BE2C (cell line): ENCODE measurements at places on chromosomes 2 and 18.
A peak's percentile ranks its signal among the peaks of the same experiment; 100 is the strongest.

- DNase-seq, result no peak
These were observed 1114.5 kb downstream of the DSC3 start for GRCh38 chr18:29928081-29928480.

GRCh38 chr2:219122202-219122980 lies 38.2 kb downstream of the NHEJ1 start:
- no peak for DNase-seq

- no peak for DNase-seq
These were observed 288.0 kb upstream of the REV1 start for GRCh38 chr2:99777656-99778290.

DNA sequence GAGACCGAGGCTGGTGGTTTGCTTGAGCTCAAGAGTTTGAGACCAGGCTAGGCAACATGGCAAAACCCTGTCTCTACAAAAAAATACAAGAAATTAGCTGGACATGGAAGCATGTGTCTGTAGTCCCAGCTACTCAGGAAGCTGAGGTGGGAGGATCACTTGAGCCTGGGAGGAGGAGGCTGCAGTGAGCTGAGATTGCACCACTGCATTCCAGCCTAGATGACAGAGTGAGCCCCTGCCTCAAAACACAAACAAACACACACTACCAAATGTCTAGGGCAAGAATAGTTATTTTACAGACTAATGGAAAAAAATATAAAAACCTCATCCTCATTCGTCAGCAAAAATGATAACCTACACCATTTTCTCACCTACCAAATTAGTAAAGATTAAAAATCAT lies 15.3 kb downstream of the BUB1 start:
- DNase-seq, result no peak

DNA sequence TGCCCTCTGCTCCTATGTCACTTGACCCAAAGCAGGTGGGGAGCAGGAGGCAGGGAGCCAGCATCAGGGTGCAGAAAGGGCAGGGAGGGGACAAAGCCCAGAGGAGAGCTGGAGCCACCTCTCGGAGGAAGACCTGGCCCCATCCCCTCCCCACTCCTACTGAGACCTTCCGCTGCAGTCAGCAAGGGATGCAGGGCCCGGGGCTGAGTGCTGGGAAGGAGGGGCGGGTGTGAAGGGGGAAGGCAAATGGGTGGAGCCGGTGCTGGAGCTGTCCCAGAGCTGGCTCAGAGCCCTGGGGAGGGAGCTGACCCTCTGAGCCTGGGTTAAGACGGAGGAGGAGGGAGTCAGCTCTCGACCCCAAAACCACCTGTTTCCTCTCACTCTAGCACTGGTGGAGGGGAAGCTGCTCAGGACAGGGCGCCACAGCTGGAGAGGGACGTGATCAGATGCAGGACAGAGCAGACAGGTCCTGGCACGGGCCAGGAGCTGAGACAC lies 33.8 kb downstream of the HS1BP3 start:
- DNase-seq, result peak; percentile 63

DNA sequence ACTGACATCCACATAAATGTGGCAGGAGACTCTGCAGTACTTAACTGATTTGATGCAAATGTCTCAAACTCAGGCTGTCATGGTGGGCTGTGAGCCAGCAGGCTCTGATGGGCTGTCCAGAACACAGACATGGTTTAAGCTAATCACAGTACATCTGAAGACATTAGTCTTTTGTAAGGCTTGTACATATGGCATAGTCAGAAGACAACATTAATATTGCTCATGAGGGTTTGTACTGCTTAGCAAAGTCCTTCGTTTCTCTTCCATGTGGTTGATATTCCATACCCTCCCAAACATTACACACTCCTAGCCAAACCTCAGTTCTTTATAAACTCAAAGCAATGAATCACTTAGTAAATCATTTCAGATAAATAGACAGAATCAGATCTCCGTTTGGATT lies 330.6 kb downstream of the RND3 start:
- DNase-seq, result no peak

GRCh38 chr2:159516241-159516758 lies 100.0 kb downstream of the BAZ2B start:
- no peak for DNase-seq

GRCh38 chr18:62877411-62878221 lies 162.3 kb downstream of the PHLPP1 start:
- no peak for DNase-seq

- DNase-seq, result no peak
These were observed 32.5 kb downstream of the PTPN18 start for GRCh38 chr2:130388221-130388907.

DNA sequence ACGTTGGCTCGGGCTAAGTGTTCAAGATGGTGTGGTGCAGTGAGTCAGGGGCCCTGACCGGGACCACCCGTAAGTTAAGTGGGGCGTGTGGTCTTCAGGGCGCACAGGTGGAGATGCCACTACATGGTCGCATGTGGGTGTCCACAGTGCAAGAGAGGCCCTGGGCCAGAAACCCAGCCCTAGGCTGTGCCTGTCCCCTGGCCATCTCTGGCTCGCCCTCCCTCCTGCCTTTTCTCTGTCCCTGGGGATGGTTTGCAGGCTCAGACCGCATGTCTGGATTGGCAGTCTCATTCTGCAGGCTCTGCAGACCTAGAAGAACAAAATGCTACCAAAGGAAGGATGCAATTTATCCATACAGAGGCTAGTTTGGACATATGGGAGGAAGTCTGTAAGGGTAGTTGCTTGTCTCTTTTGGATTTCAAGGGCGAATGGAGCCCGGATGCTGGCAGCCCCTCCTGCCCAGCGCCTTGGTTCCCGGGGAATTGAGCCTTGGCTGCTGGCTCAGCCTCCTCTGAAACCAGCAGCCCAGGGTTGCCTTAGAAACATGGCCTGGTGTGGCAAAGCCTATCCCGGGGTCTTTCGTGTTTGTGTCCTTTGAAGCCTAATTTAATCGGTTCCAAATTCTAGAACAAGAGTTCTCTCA lies 417.5 kb upstream of the HS6ST1 start:
- DNase-seq, result peak; percentile 45
